ENCODE measurements at places on chromosomes 7 and 10.

- no peak for DNase-seq
Observed at GRCh38 chr10:128522551-128523308, 396.5 kb upstream of the MKI67 start.

- no peak for DNase-seq
Observed at GRCh38 chr10:45429790-45430189, 55.8 kb downstream of the ALOX5 start.

GRCh38 chr10:34213193-34213804 lies 601.8 kb downstream of the PARD3 start:
- no peak for DNase-seq

DNA sequence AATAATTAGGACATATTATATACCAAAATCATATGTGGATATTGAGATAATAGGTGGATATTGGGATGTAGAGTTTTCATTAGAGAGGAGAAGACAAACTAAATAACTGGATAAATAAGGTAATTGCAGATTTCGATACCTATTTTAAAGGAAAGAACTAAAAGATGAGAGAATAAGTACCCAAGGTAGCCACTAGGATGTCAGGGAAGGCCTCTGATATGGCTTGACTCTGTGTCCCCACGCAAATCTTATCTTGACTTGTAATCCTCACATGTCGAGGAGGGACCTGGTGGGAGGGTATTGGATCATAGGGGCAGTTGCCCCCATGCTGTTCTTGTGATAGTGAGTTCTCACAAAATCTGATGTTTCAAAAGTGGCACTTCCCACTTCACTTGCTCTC lies 44.7 kb upstream of the TMEM229A start:
- no peak for DNase-seq

DNA sequence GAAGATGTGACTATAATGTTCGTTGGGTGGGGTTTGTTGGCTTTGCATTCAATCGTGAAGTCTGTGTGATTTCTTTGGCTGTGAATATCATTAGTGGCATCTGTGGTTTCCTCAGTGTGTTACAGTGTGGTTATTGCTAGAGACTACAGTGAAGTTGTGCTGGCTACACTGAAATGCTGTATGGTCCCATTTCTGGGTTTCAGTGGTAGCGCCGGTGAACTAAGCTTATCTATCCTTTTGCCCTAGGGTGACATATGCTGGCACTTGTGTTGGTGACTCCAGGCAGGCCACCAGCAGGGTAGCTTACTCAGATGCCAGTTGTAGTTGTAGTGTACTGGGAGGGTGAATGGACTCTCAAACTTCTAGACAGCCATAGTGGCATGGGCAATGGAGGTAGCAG lies 259.5 kb downstream of the ANKRD30A start:
- no peak for DNase-seq

DNA sequence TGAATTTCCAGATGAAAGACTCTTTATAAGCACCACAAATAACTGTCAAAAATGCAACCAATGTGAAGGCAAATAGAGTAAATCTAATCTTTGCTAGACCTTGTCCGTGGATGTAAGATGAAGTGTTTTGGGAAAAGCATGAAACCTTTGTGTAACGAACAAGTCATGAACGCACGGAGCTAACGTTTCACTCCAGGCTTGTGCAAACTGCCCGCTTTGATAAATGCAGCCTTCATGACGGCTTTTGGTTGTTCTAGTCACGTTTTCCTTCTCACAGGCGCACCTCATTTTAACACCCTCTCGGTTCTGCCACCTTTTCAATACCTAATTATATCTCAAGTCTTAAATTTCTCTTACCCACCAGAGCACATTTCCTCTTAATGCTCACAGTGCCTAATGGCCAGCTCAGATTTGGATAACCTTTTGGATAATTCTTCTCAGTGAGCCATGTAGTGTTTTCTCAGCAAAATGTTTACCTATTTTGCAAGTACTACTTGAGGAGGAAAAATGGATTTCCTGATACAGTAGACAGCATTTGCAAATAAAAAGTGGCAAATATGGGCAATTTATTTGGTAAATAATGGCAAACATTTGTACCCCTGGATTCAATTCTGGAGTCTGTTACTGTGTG lies 63.2 kb downstream of the HECW1 start:
- DNase-seq = no peak

DNA sequence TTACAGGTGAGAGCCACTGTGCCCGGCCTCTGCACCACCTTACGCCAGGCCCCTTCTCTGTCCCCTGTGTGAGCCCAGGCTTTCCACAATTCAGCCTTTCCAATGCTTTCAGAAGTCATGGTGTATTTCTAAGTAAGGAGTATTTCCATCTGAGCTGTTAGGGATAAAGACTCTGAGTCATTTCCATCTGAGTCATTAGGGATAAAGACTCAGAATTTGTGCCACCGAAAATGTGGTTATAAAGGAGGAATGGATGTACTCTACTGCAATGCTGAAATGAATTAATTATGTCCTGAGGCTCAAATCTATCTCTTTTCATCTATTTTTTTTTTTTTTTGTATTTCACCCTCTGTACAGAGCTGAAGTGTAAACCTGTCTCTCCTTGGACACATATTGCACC lies 84.0 kb downstream of the GATA3 start:
- DNase-seq = no peak

DNA sequence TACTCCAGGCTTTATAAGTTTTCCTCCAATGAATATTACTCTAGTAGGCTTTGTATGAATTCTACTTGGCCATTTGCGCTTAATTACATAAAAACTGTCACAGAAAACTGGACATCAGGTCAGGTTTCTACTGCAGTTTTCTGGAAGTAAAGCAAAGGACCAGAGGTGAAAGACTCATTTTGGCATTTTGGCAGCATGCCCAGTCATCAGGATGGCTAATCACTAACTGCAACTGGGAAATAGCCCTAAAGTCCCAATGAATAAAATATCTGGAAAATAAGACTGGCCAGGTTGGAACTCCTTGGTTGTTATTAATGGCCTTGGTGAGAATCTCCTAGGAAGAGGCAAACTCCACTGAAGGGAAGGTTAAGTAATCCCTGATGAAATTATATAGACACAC lies 75.5 kb downstream of the COPG2 start:
- no peak for DNase-seq

DNA sequence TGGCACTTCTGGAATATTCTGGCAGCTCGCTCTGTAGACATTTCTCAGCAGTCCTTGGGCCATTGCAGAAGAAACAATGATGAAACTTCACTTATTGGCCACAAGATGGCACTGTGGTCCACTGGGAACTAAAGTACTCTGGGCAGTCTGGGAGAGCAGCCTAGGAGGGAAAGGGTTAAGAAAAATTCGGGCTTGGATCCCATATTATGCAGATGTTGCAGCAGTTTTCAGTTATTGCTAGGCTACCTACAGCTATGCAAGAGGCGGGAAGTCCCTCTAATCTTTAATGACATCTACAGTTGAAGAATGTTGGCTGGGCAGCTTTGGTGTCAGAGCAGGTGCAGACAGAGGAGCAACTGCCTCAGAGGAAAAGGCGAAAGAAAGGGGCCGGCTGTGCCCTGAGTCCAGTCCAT lies 201.7 kb upstream of the PRSS58 start:
- DNase-seq = no peak

DNA sequence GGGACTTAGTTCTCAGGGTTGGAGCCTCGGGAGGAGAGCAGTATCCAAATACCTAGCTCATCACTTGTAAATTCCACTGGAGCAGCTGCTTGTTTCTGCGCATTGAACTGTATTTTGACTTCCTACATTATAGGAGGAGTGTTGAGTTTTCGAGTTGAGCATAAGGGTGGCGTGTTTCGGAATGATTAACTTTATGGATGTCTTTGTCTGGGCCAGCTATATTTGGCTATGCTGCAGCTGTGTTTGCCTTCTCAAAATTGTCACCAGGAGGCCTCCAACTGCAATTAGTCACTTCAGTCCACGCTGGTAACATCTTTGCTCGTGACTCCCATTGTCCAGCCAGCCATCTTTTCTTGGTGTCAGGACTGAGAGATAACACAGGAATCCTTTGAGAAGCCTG lies 9.1 kb downstream of the CELF2 start:
- no peak for DNase-seq

DNA sequence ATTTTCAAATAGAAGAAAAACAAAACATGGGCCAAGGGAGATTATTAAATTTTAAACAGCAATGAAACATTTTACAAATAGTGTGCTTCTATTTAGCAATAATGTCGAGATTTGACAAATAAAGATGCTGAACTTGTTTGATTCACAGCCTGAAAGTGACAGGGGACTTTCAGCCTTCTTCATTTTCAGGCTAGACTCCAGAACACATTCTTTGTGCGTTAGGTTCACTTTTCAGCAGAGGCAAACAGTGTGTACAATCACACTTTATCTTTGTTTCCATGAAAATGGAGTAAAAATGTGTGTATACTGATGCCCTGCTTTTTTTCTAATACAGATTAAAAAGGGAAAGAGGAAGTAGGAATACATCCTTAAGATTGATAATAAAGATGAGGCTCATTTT lies 35.6 kb downstream of the FAM171A1 start:
- no peak for DNase-seq

GRCh38 chr7:140229591-140230515 lies 53.1 kb upstream of the KDM7A start:
- DNase-seq = no peak

DNA sequence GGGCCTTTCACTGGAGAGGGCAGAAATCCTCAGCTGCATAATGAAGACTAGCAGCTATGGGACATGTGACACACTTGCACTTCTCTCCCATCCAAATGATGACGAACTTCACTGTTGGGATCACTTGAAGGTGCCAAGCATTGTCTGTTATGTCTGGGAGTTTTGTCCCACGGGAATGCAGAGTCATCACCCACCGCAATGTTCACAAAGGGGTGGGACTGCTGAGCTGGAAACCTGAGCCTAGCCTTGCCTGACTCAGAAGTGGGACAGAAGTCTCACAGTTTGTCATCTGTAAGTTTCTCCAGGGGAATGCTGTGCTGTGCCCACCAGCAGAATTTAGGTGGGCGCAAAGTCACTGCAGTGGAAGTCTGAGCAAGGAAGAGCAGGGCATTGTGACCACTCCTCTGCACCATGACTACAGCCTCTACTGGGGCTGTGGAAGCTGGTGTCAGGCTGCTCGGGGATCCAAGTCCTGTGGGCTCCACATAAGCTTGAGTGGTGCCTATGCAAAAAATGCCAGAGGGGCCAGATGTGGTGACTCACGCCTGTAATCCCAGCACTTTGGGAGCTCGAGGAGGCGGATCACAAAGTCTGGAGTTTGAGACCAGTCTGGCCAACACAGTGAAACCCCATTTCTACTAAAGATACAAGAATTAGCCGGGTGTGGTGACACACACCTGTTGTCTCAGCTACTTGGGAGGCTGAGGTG lies 472.0 kb upstream of the CNTNAP2 start:
- DNase-seq = no peak

GRCh38 chr7:27212497-27213432 lies 12.9 kb upstream of the HOXA13 start:
- DNase-seq = no peak

- DNase-seq = no peak
Observed at GRCh38 chr10:2122431-2123124, 385.3 kb upstream of the ADARB2 start.

All from KG1 (cell line).